ENCODE measurements at places on chromosomes 12 and 14.

DNA sequence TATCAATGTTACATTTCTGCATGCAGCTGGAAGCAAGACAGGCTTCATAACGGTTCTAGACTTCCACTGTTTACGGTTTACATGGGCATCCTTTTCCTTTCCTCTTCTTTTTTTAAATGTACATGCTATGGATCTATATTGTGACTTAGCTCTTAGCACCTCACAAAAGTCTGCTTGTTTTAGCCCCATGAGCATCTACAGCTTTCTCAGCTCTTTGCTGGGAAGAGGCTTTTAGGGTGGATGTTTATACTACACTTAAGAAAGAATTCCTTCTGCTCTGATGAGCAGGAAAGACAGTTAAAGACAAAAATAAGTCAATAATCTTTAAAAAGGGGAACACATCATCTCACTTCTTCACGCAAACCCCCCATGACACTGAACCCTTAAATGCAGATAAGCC is 51.4 kb downstream of the KICS2 start:
- DNase-seq, result no peak

GRCh38 chr12:22413592-22413991 is 79.1 kb upstream of the ST8SIA1 start:
- no peak for DNase-seq

GRCh38 chr14:90159146-90159545 is 97.2 kb upstream of the PSMC1 start:
- DNase-seq, result no peak

DNA sequence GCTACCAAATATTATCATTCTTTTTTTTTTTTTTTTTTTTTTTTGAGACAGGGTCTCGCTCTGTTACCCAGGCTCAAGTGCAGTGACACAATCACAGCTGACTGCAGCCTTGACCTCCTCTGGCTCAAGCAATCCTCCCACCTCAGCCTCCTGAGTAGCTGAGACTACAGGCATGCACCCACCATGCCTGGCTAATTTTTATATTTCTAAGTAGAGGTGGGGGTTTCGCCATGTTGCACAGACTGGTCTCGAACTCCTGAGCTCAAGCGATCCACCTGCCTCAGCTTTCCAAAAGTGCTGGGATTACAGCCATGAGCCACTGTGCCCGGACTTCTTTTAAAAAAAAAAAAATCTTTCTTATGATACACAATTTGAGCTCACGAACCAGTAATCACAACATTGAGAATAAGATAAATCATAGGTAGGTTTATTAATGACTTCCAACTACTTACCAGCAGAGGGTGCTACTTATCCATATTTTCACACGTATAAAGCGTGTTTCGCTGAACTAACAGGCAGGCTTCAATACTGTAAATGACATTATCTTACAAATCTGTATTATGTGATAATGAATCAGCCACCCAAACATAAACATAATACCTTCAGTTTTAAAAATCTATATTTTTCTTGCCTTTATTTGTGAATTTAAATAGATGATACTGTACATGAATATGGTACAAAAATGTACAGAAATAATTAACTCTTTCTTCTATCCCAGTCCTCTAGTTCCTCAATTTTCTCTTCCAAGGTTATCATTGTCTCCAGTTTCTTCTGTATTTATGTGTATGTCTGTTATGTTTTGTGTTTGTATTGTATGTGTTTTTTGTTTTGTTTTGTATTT is 42.5 kb upstream of the BCAT1 start:
- peak; percentile 87 for DNase-seq

DNA sequence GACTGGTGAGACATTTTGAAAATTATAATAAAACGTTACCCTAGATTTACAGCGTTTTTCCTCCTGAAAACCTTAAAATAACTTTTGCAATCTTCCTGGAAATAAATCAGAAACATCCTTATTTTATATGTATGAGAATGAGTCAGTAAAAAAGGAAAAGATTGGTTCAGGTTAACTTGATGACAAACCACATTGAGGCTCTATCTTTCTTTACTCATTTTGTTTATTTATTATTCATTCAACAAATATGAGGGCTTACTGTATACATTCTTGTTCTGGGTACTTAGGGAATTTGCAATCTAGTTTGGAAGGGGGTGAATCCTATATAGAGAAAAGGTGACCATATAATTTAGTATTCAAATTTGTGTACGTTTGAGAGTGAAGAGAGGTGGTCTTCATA is 156.6 kb downstream of the UNC79 start:
- no peak for DNase-seq

- DNase-seq, result no peak
Measured at GRCh38 chr12:111430433-111431353, 25.0 kb downstream of the SH2B3 start.

- no peak for DNase-seq
Measured at GRCh38 chr12:57783861-57784260, 1.3 kb downstream of the TSFM start.

DNA sequence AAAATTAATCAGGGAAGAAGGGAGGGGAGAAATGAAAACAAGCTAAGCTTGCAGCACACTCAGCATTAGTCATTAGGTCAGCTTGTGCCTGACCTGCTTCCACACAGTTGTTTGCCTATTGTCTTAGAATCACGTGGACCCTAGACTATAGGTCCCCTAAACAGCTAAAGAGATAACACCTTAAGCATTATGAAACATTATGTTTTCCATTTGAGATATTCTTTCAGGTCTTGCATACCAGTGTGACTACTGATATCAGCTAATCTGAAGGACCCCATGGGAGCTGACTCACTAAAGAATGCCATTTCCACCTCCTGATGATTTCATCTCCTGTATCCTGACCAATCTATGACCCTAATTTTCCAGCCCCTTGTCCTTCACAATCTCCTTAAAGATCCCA is 154.1 kb upstream of the FUT8 start:
- peak; percentile 50 for DNase-seq

DNA sequence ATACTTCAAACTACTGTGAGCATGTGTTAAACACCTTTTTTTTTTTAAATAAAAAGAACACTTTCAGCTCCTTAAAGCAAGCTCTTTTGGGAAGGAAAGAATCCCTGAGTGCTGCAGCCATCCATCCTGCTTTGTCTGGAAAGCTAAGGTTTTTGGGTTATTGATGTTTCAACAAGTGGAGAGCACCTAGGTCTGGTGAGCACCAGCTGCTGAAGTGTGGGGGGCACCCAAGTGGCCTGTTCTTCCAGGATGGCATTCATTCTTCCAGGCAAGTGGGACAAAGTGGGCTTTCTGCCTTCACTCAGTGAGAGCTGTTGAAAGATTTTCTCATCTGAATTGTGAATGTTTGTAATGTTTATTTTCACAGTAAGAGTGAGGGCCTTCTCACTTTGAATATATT is 49.9 kb downstream of the BORCS5 start:
- no peak for DNase-seq

DNA sequence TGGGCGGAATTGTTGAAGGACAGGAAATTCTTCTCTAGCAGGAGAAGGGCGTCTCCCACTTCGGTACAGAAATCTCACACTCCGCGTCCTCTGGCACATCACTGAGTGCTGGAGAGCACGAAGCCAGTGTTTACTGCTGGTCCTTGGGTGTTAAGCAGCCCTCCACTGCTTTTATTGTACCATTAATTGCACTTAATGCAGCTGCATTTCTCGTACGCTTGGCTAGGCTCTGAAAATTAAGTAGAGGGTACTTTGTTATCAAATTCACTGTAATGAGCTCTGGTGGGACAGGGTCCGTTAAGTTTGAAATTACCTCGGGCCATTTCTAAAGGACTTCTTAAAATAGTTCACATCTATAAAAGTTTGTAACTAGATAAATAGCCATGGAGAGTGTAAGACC is 411.2 kb downstream of the NPAS3 start:
- DNase-seq, result no peak

DNA sequence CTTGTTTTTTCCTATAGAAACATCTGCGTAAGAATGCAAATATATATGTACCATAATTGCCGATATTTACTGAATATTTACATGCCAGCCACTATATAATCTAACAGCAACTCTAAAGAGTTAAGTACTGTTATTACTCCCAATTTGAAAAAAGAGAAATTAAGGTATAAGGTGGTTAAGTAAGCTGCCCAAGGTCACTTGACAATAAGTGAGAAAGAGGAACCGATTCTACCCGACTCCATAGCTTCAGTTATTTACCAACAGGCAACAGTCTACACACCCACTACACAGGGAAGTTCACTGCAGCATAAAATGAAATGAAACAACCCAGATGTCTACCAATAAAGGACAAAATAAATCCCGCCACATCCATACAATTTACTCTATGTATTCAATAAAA is 1.1 kb downstream of the MIS18BP1 start:
- DNase-seq, result peak; percentile 52

DNA sequence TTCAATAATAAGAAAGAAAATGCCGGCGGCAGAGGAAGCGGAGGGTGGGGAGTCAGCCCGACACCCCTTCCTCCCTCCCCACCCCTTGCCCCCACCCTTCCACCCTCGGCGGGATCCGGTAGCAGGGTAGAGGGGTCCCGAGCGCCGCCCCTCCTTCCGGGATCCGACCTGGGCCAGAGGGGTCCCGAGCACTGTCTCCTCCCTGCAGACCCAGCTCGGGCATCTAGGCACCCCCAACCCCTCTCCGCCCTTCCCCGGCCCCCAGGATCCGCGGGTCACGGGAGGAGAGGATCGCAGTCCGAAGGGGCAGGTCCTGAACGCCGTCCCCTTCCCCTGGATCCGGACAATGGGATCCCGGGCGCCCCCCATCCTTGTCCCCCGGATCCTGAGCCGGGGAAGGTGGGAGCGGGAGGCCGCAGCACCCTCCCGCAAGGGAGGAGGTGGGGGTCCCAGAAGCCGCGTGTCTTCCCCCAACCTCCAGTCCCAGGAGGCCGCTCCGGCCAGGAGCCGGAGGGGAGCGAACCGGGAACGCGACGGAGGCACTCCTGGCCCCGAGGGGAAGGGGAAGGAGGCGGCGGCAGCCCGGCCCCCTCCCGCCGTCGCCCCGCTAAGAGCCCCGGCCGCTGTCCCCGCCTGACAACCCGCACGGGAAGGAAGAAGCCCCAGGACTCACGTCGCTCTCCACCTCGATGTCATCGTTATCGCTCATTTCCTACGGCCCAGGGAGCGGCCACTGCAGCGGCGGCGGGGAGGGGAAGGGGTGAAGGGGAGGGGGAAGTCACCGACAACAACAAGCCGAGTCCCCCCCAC is 481 bp downstream of the MAX start:
- peak; percentile 51 for DNase-seq

- no peak for DNase-seq
Measured at GRCh38 chr12:26001530-26001929, 43.0 kb downstream of the RASSF8 start.

DNA sequence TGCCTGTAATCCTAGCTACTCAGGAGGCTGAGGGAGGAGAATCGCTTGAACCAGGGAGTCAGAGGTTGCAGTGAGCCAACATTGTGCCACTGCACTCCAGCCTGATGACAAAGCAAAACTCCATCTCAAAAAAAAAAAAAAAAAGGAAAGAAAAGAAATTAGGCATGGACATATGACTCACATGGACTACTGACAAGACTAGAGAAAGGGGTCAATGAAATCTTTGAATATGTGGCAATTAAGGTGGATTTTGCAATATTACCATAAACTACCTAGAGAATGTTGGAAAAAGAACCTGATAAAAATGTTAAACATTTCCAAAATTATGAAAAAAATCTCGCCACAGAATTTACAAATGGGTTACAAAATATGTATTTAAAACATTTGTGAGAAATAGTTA is 873.6 kb downstream of the C12orf50 start:
- peak; percentile 75 for DNase-seq

DNA sequence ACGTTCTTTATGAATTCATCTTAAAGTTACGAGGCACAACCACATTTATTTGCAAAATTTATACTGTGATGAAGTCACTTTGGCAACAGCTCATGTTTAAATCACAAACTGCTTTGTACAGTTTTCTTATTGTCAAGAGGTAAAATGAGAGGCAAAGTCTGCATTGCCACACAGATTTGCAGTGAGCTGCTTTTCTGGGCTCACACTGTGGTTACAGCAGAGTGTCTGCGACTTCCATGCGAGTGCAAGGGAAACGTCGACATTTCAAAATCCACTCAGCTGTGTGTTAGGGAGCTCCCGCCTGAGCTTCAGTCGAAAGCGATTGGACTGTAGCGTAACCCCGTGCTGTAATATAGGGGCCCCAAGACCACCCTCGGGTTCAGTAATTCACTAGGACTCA is 13.0 kb downstream of the MTA1 start:
- no peak for DNase-seq

- DNase-seq, result no peak
Measured at GRCh38 chr14:50008562-50008961, 107.8 kb downstream of the VCPKMT start.

- no peak for DNase-seq
Measured at GRCh38 chr12:68327896-68328295, 4.3 kb downstream of the MDM1 start.

- DNase-seq, result no peak
Measured at GRCh38 chr12:62629413-62629812, 162.8 kb downstream of the MON2 start.

DNA sequence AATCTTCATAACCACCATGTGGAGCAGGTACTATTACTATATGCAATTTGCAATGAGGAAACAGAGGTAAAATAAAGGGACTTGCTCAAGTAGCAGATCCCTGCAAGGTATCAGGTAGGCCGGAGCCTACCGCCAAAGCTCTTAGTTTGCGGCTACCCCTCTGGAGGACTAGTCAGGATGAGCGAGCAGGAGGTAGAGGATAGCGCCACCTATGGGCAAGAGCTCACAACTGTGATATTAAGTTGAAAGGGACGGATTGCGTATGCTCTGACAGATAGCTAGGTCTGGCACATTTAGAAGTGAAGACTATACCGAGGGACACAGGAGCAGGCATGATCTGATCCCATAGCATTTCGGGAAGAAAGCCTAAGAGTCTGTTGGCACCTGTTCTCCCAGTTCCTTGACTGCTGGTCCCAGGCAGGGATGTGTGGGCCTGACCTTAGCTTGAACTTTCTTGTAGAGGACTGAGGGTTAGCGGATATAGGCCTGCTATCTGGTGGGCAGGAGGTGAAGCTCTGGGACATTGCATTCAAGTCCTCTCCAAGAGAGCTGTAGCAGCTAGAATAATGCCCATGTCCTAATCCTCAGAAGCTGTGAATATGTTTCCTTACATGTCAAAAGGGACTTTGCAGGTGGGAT is 48.0 kb downstream of the SLC17A8 start:
- DNase-seq, result peak; percentile 50

All from adipocyte (in vitro differentiated cells).